ENCODE measurements at places on chromosomes 3 and 15. TPM values are rescaled to one million over a fixed set of nuclear protein-coding genes. Genes with fewer than 3 reads are reported as not detected.
A peak's percentile ranks its signal among the peaks of the same experiment; 100 is the strongest.

Gene PRTG
- not detected for total RNA-seq

Gene C15orf62
- total RNA-seq = 2.0 TPM

- no peak for DNase-seq
- no peaks in the 10 kb centered on the region for H3K27me3 ChIP-seq
- H3K4me3 ChIP-seq = no peak overlapping the region
- peaks cover 9% of the 10 kb centered on the region for H3K4me1 ChIP-seq
Measured at GRCh38 chr15:76840830-76841460, 64.2 kb downstream of the SCAPER start.

Gene MESP2
- total RNA-seq = not detected

- no peak overlapping the region for H3K27ac ChIP-seq
- no peak for DNase-seq
- no peak overlapping the region for H3K4me3 ChIP-seq
- no peaks in the 10 kb centered on the region for H3K27me3 ChIP-seq
Measured at GRCh38 chr3:117751651-117752050, 1042.1 kb downstream of the TUSC7 start.

DNA sequence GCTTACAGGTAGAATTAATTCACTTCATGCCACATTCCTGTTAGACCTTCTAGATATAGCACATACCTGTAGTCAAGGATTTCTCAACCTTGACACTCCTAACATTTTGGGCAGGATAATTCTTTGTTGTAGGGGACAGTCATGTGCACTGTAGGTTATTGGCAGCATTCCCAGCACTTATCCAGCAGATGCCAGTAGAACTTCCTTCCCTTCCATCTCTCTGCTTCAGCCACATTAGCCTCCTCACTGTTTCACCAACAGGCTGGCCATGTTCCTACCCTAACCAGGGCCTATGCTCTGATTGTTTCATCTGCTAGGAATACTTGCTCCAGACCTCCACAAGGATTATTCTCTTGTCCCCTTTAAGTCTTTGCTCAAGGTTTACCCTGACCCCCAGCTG, 68.0 kb upstream of the STAC start:
- no peaks in the 10 kb centered on the region for H3K27me3 ChIP-seq
- no peaks in the 10 kb centered on the region for H3K36me3 ChIP-seq
- DNase-seq = no peak
- H3K4me3 ChIP-seq = no peak overlapping the region
- no peak overlapping the region for H3K27ac ChIP-seq

DNA sequence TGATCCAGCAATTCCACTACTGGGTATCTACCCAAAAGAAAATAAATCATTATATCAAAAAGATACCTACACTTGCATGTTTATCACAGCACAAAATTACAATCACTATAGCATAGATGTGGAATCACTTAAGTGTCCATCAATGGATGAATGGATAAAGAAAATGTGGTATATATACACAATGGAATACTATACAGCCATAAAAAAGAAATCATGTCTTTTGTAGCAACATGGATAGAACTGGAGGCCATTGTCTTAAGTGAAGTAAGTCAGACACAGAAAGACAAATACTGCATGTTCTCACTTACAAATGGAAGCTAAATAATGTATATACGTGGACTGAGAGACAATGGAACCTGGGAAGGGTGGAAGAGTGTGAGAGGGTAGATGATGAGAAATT, 28.3 kb upstream of the PFN2 start:
- H3K4me1 ChIP-seq = no peaks in the 10 kb centered on the region
- peaks cover 15% of the 10 kb centered on the region for H3K27me3 ChIP-seq
- DNase-seq = no peak
- H3K36me3 ChIP-seq = peaks cover 17% of the 10 kb centered on the region
- H3K4me3 ChIP-seq = no peak overlapping the region

DNA sequence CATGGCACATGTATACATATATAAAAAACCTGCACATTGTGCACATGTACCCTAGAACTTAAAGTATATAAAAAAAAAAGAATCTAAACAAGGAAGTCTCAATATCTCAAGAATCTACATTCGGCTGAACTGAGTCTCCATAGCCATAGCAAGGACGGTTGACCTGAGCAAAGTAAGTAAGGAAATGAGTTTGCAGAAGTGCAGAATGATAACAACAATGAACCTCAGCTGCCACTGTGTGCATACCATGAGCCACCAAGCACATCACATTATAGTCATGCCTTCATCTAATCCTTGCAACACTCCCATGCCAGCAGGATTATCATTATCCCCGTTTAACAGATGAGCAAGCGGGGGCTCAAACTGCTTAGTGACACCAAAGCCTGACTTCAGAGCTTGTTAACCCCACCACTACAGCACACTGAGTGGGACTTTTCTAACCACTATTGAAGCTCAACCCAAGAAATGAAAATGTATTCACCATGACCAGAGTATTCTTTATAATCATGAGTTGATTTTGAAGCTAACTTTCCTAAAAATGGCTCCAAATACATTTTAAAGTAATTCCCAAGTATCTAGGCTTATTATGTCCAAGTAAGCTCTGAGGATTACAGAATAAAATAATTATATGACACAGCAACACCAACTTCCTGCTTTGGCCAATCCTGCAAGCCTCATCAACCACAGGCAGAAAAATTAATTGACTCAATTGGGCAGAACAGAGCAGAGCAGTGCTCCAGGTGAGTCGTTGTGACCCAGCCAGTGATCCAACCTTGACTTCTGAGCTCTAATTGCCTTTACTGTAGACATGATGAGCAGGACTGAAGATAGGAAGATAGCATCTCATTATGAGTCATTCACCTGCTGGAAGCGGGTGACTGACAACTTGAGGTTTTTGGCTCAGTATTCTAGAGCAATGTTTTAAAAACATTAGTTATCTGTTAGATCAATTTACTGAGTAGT, 47.3 kb upstream of the IL12A start:
- H3K4me1 ChIP-seq = no peaks in the 10 kb centered on the region
- no peak overlapping the region for H3K4me3 ChIP-seq
- no peak for DNase-seq
- no peak overlapping the region for H3K27ac ChIP-seq
- H3K27me3 ChIP-seq = peaks cover 8% of the 10 kb centered on the region

- H3K4me1 ChIP-seq = no peaks in the 10 kb centered on the region
- H3K27me3 ChIP-seq = no peaks in the 10 kb centered on the region
- no peaks in the 10 kb centered on the region for H3K36me3 ChIP-seq
- no peak overlapping the region for H3K27ac ChIP-seq
- no peak overlapping the region for H3K4me3 ChIP-seq
Measured at GRCh38 chr3:191783024-191783423, 322.1 kb downstream of the PYDC2 start.

DNA sequence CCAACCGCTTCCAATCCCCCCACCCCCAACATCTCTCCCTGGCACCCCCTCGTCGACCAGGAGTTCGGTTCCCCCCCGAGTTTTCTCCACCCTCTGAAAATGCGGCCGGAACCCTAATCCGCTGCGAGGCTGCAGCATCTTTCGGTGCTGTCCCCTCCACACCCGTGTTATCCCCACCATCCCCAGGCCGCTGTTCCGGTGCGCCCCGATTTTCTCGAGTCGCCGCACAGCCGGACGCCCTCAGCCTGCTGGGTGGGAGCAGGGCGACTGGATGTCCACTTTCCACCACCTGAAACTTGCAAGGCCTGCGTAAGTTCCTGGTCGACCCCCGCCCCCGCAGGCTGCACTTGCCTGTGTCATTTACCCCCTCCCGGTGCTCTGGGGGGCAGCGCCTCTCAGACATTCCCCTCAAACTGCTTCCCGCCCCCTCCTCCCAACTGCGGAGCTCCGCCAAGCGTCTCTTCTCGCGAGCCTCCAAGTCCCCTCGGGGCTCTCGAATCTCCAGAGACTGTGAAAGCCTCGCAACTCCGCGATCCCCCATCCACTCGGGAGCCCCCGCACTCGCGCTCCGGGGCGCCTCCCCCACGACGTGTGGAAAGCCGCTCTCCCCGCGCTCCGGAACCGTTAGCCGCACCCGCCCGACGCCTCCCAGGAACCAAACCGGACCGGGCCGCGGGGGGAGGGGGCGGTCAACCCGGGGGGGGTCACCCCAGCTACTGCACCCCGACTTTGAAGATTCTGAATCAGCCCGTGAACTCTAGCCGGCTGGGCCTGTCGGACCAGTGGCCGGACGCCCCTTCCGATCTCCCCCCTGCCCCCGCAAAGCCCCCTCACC, 566 bp downstream of the ETV5 start:
- peak overlapping the region; percentile 96 for H3K4me3 ChIP-seq
- peaks cover 46% of the 10 kb centered on the region for H3K27me3 ChIP-seq
- no peaks in the 10 kb centered on the region for H3K36me3 ChIP-seq

Gene SLC28A1
- not detected for total RNA-seq

Gene TF
- total RNA-seq = 0.78 TPM

Gene CEMIP
- not detected for total RNA-seq

Gene GOLGA8J
- total RNA-seq = 0.60 TPM

Gene IL16
- 415 TPM for total RNA-seq

DNA sequence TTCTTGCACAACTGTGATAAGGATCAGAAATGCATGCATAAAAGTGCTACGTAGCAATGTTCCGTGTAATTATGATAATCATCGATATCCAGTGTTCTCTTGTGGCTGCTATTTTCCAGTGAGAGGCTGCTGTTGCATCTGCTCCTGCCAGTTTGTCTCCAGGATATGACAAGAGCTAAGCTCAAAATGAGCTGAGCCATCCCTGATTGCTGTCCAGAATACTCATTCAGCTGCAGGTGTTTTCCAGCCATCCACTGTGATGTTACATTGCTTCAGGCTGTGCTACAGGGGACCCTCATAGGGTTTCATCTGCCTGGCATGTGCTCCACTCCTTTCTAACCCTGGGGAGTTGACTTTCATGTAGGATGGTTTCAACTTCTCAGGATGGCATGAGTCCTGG, 976.0 kb downstream of the ROBO1 start:
- H3K27me3 ChIP-seq = no peaks in the 10 kb centered on the region
- DNase-seq = no peak
- H3K4me3 ChIP-seq = no peak overlapping the region
- H3K27ac ChIP-seq = no peak overlapping the region
- H3K36me3 ChIP-seq = no peaks in the 10 kb centered on the region
- H3K4me1 ChIP-seq = peaks cover 3% of the 10 kb centered on the region

DNA sequence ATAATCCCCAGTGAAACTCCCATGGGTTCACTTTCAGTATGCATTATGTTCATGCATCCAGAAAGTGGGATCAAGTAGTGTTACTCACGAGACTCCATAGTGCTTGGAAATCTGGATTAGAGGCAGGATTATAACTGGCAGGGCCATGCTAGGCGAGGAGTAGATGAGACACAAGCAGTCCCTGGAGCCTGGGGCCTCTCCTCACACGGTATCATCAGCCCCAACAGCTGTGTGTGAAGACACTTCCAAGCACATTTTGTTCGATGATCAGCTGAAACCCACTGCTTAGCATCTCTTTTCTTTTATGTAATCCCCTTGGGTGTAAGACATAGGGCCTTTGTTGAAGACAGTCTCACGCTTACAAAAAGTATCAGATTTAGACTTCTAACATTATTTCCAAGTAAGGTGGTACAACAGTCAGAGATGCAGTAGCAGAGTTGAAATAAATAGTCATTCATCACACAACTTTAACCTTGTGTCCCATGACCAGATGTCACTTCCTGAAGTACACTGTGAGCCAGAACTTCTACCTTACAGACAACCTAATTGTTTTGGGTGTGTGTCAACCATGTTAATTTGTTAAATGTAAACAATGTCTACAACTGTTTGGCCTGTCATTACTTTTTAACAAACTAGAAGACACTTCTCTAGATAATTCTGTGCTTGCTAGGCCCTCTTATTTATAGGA, 116.9 kb downstream of the GADL1 start:
- H3K27me3 ChIP-seq = peaks cover 9% of the 10 kb centered on the region
- no peak overlapping the region for H3K27ac ChIP-seq
- no peak overlapping the region for H3K4me3 ChIP-seq
- no peaks in the 10 kb centered on the region for H3K4me1 ChIP-seq
- no peak for DNase-seq

Gene STRIT1
- not detected for total RNA-seq

Gene GRIP2
- total RNA-seq = not detected

GRCh38 chr3:101216710-101217465, 103.5 kb downstream of the IMPG2 start:
- H3K36me3 ChIP-seq = peaks cover 10% of the 10 kb centered on the region
- no peak overlapping the region for H3K27ac ChIP-seq
- H3K4me1 ChIP-seq = no peaks in the 10 kb centered on the region
- no peaks in the 10 kb centered on the region for H3K27me3 ChIP-seq

Gene ADAMTS7
- total RNA-seq = 0.31 TPM

GRCh38 chr3:41265011-41265545, 65.8 kb downstream of the CTNNB1 start:
- H3K4me1 ChIP-seq = no peaks in the 10 kb centered on the region
- no peaks in the 10 kb centered on the region for H3K36me3 ChIP-seq
- H3K4me3 ChIP-seq = no peak overlapping the region
- no peak overlapping the region for H3K27ac ChIP-seq
- DNase-seq = no peak
- no peaks in the 10 kb centered on the region for H3K27me3 ChIP-seq

Gene FRMD5
- total RNA-seq = 0.21 TPM

DNA sequence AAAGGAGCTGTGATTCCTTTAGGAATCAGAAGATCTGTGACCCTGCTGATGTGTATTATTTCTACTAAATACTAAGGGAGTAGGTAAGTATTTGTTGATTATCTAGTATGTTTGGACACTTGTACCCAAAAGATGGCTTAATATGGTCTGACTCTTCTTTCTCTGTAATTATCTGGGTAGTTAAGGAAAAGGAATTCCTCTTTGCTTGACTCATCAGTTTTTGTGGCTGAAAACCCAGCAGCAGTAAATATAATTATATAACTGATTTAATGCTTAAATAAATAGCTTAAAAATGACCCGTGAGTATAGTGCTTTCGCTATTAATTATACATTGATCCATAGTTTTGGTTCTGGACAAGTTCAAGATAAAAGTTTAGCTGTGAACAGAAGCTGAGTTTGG, 155.8 kb downstream of the LRTM1 start:
- H3K4me1 ChIP-seq = no peaks in the 10 kb centered on the region
- no peak overlapping the region for H3K27ac ChIP-seq
- H3K27me3 ChIP-seq = peaks cover 3% of the 10 kb centered on the region
- H3K36me3 ChIP-seq = no peaks in the 10 kb centered on the region
- H3K4me3 ChIP-seq = no peak overlapping the region
- no peak for DNase-seq

GRCh38 chr3:170699158-170700053, 113.5 kb upstream of the SLC7A14 start:
- no peaks in the 10 kb centered on the region for H3K27me3 ChIP-seq
- H3K4me1 ChIP-seq = no peaks in the 10 kb centered on the region
- H3K36me3 ChIP-seq = no peaks in the 10 kb centered on the region
- no peak overlapping the region for H3K27ac ChIP-seq
- no peak for DNase-seq

DNA sequence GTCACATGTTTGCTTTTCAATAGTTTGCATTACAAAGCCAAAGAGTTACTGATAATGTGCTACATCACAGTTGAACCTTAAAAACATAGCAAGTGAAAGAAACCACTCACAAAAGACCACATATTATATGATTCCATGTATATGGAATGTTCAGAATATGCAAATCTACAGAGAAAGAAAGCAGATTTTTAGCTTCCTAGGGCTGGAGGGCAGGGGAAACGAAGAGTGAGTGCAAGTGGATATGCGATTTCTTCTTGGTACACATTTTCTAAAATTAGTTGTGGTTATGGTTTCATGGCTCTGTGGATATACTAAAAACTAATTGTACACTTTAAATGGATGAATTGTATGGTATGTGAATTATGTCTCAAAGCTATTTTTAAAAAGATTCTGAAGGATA, 4.0 kb upstream of the GBE1 start:
- no peak for DNase-seq
- peaks cover 4% of the 10 kb centered on the region for H3K27me3 ChIP-seq
- peaks cover 9% of the 10 kb centered on the region for H3K4me1 ChIP-seq
- no peak overlapping the region for H3K4me3 ChIP-seq

Gene PLSCR2
- not detected for total RNA-seq

Gene PTX3
- 0.71 TPM for total RNA-seq

Gene SPINT1
- 0.42 TPM for total RNA-seq
